CD4-positive, alpha-beta T cell treated with Interleukin-15 for 4 hours (primary cell): ENCODE measurements at places on chromosomes 7 and 10.

- DNase-seq, result no peak
These were observed 22.0 kb downstream of the TWIST1 start for GRCh38 chr7:19095353-19095860.

GRCh38 chr7:111274857-111275256 lies 183.9 kb downstream of the LRRN3 start:
- no peak for DNase-seq

DNA sequence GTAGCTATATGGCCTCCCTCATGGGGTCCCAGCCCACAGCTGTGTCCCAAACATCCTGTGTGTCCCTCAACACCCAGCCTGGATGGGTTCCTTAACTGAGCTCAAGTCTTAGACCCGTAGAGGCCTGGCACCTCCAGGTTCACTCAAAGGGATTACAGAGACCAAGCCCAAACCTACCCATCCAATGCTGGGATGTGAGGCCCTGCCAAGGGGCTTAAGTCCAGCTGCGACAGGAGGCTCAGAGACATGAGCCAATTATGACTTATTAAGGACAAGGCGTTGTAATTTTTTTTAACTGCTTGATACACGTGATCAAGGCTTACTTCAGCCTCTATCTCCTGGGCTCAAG lies 105.6 kb upstream of the RET start:
- no peak for DNase-seq

GRCh38 chr7:130296221-130296951 lies 3.4 kb downstream of the CPA4 start:
- no peak for DNase-seq

GRCh38 chr10:132992433-132993215 lies 50.3 kb upstream of the CFAP46 start:
- DNase-seq, result no peak

GRCh38 chr7:111560773-111561653 lies 1.3 kb downstream of the IMMP2L start:
- DNase-seq, result no peak

DNA sequence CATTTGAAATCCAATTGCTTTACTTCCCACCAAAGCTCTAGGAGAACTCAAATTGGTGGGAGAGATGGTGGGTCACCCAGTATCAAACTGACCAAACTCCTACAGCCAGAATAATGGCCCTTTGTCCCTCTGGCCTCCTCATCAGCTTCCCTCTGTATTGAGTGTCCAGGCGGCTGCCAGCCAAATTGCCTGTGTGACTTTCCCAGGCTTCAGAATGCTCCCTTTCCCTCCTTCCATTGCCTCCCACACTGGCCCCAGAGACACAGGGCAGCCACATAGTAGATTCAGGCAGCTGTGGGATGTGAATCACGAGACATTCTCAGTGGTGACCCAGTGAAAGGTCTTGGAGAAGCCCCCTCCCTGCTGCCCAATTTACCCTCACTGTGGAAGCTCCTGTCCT lies 12.7 kb upstream of the VDAC2 start:
- no peak for DNase-seq

DNA sequence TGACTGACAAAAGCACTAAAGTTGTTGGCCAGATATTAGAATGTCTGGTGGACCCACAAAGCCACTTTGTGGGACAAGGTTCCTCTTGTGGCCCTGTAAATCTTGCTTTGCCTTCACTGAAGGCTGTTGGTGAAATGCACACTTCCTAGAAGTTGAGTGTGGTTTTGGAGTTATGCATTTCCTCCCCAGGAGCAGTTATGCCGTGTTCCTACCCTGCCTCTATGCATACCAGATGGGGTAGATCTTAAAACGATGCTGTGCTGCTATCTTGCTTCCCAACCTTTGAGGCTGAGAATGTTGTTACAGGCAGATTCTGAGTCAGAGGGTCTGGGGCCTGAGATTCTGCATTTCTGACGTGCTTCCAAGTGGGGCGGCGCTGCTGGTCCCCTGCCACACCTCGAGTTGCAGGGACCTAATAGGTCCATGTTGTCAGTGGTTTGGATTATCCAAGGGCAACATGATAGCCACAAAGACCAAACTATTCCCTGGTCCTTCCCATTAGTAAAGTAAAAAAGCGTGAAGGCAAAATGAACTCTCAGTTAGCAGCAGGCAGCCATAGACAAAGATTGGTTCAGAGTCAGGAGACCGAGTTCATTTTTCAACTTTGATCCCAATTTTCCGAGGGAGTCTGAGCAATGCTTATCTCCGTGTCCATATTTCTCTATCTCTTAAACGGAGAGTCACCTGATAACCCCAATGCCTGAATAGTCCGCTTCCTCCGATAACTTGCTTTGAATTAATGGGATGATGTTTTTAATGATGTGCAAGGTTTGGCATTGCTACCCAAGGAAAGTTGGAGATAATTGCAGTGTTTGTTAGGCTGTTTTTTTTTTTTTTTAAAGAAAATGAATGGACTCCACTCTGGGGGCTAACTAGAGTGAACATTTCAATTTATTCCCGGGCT lies 55.8 kb downstream of the CDHR3 start:
- no peak for DNase-seq

DNA sequence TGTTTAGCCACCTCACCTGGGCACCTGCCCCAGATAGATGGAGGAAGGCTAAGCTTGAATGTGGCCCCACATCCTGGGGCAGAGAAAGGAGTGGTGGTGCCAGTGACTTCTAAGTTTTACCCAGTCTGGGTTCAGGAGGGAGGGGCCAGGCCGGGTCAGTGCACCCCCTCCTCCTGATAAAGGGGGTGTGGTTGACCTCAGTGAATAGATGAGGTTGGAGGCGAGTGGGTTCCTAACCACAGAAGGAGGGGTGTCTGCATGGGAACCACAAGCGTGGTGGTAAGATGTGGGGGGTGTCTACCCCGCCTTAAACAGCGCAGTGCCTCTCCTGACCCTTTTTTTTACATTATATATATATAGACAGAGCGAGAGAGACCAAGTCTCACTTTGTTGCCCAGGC lies 105.3 kb upstream of the KCTD7 start:
- DNase-seq, result no peak

GRCh38 chr10:71971769-71972555 lies 7.8 kb downstream of the CHST3 start:
- no peak for DNase-seq

DNA sequence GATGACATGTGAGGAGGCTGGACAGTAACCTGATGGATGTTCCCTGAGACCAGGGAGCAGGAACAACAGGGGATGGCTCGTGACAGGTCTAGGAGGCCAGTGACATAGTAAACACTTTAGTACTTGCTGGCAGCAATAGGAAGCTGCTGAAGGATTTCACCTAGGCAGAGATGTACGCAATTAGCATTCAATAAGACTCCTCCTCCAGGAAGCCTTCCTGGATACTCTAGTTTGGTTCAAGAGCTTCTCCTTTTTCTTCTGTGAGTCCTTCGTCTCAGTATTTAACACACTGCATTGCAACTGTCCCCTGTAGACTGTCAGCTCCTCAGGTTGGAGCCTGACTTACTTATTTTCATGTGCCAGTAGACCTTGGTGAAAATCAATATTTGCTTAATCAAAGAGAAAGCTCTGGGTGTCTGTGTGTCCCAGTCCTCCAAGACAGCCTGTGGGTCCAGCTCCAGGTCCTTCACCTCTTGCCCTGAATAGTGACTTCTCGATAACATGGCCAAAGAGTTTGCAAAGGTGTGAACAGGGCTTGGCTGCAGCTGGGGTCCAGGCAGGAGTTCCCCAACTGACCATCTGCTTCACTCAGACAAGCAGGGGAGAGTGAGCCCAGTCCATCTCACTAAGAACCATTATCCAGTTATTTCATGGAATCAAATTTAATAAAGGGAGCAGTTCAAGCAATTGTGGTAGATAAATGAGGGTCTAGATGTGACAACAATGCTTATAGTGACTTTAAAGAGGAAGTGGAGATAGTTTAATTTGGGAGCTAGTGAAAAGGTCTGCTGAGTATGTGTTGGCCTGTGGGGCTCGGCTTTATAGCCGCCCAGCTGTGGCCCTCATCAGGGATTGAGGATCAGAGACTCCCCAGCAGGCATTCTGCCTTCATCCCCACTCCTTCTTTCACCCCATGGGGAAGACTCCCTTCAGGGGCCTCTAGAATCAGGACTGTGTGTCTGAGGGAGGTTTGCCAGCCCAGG lies 9.4 kb downstream of the TMEM273 start:
- no peak for DNase-seq

DNA sequence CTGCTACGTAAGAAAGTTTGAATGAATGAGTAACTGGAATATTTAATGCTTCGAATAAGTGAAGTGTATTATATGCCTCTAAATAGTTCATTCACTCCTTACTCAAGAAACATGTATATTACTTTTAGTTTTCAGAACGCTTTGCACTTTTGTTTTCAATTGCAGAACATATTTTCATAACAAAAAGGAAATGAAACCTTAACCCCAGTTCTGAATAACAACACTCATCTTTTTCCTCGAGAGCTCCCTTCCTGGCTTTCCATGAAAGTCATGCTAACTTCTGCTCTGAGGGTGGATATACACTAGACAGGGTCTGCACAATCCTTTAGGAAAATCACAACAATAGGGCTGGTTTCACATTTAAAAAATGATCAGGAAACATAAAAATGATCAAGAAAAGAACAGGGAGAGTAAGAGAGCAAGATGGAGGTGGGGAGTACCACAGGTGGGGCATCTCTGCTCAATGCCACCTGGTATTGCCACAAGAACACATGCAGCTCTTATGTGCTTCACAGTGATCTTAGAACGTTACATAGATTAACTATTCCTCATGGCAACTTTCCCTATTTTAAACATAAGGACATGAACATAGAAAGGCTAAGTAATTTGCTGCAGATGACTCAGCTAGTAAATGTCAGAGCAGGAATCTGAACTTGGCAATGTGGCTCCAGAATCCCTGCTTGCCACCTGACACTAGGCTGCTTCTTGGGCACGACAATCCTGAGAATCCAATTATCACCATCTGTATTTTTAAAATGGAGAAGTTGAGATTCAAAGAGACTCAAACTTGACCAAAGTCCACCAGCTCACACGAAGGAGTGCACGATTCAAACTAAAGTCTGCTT lies 219.5 kb upstream of the AOAH start:
- no peak for DNase-seq

- DNase-seq, result no peak
These were observed 50.1 kb downstream of the COL1A2 start for GRCh38 chr7:94444813-94445212.

- DNase-seq, result no peak
These were observed 200.3 kb downstream of the SFMBT2 start for GRCh38 chr10:7210516-7210915.

DNA sequence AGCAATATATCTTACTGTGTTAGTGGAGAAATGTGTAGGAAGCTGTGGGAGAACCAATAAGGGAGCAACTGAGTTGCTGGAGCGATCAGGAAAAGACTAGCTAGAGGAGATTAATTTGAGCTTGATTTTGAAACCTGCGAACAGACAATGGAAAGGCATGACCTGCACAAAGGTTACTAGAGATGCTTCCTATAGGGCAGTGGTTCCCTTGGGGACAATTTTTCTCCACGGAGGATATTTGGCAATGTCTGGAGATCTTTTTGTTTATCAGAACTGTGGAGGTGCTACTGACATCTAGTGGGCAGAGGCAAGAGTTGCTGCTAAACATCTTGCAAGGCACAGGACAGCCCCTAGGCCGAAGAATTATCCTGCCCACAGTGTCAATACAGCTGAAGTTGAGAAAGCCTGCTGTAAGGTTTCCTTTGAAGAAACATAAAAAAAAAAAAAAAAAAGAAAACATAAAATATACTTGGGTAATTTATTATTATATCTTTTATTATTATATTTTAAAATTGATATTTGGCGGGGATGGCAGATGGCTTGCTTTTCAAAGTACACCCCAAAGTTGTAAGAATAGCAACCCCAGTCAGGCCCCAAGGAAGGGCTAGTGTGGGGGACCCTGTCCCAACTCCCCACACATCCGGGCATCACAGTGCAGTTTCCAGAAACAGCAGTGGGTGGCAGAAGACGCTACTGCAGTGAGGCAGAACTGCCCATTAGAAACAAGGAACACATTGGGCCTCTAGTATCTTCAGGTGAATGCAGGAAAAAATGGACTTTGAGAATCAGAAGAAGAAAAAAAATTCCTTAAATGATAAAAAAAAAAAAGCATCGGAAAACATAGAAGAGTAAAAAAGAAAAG lies 481.6 kb downstream of the SH2D4B start:
- no peak for DNase-seq

- DNase-seq, result no peak
These were observed 197.3 kb downstream of the PHF14 start for GRCh38 chr7:11170863-11171568.

DNA sequence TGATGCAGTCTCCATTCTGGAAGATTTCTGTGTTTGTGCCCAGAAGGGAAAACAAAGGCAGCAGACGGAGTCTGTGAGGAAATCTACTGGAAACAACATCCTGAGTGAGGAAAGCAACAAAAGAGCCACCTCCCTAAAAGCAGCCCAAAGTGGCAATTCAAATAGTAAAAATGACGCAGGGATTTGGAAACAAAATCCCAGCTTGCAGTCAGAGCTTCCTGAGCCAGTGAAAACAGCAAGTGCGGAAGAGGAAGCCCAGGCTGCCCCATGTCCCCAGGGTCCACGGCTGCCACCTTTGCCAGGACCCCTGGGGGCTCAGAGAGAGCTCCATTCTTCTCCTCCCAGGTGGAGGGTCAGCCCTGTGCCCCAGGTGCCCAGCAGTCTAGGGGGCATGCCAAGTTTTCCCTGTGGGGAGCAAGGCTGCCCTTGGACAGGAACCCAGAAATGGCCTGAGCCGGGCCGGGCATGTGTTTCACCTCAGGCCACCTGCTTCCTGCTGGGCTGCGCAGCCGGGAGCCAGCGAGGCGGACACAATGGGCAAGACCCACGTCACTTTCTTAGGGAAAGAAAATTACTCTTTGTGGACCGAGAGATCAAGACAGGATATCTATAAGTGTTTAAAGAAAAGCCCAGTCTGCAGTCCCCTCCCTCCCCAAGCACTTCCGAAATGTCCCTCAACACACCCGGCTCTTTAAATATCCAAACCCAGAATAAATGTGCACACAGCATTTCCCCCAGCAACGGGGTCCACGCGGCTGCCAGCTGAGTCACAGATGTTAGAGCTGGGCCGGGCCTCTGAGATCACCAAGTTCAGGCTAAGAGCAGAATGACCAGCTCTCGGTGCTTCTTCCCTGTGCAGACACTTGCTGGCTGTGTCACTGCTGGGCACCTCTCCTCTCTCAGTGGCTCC lies 231.1 kb downstream of the ARHGAP12 start:
- no peak for DNase-seq

GRCh38 chr7:45132708-45133320 lies 21.3 kb upstream of the TBRG4 start:
- DNase-seq, result no peak

- DNase-seq, result no peak
These were observed 3.1 kb upstream of the SFRP5 start for GRCh38 chr10:97774811-97775294.

GRCh38 chr7:83105948-83106347 lies 56.7 kb downstream of the PCLO start:
- no peak for DNase-seq

GRCh38 chr10:130499541-130499940 lies 363.4 kb downstream of the GLRX3 start:
- no peak for DNase-seq
